ENCODE measurements at places on chromosomes 6 and 20.

DNA sequence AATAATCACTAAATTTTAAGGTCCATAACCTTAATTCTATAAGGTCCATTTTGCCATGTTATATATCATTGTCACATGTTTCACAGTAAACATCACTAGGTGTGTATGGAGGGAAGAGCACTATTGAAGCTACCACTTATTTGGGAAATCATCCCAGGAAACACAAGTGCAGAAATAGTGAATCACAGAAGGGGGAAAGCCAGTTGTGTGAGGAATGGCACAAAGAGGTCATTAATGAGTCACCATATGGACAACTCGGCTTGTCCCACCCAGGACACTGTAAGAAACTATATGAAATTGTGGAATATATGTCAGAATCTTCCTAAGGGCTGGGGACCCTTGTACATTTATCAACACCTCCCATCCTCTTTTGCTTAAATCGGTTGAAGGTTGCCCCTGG, 13.7 kb downstream of the BTN3A1 start:
- no peak for DNase-seq

DNA sequence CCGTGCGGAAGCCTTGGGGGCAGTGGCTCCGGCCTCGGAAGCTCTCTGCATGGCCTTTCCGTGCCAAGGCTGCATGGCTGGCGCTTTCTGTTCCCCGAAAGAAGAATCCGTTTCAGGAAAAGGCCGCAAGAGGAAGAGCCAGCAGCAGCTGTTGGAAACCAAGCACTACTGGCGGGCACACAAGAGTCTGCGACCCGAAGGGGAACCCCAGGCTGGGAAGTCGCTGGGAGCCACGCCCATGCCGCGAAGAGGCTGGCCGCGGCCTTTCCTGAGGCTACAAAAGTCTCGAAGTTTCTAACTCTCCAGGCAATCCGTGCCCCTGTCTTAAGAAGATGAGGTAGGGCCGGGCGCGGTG, at the start of gene CGAS:
CGAS (minus strand) TSS at position 191 of the 355 bp plus-strand sequence; CDS start at position 75, 116 bp downstream.
- DNase-seq, result no peak

GRCh38 chr20:4135385-4136077, 120.2 kb upstream of the RNF24 start:
- peak; percentile 82 for DNase-seq

DNA sequence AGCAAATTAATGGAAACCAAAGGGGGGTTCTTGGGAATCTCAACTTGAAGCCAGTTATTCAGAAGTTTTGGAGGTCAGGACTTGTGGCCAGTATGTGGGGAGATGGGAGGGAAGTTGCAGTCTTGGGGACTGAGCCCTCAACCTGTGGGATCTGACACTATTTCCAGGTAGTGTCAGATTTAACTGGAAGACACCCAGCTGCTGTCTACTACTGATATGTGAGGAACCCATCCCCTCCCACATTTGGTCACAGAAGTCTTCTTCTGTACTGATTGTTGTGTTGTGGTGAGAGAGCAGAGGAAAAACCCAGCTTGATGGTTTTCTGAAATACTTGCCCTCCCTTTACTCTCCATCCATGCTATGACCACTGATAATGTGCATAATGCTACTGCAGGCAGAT, 134.0 kb downstream of the QRSL1 start:
- no peak for DNase-seq

DNA sequence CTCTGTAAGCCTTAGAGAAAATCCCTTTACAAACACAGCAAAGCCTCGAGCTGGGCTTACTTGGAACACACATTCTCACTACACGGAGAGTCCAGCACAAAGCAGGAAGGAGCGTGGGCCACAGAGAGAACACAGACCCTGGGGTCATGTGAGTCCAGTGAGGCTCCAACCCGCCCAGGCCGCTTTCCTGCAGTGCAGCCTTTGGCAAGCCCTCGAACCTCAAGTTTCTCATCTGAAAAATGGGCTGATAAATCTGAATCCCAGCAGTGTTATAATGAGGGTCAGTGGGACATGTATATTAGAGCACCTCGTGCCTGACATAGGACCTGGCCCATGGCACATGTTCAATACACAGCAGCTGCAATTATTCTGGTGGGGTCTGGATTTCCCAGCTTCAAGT, 305.5 kb upstream of the SULF2 start:
- no peak for DNase-seq

DNA sequence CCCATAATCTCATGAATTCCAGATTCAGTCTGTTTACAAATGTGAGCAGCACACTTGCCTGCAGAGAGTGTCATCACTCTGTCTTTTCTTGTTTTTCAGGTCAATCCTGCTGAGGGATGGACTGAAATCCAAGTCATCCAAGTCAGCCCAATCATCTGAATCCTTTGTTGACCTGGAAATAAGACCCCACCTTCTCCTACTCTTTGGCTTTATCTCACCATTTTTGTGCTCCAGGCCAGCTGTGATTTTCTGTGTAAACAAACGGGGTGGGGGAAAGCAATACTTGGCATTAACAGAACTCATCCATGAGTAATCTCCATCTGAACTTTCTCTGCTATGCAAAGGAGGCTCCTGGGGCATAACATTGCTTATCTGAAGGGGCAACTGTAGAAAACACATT, 16.9 kb upstream of the GSTA4 start:
- no peak for DNase-seq

- DNase-seq, result no peak
These were observed 9.7 kb downstream of the MRPL14 start for GRCh38 chr6:44117397-44118128.

- DNase-seq, result no peak
These were observed 38.4 kb downstream of the HS3ST5 start for GRCh38 chr6:114304304-114304887.

- peak; percentile 89 for DNase-seq
These were observed 13.8 kb downstream of the BMP7 start for GRCh38 chr20:57252559-57253162.

- DNase-seq, result no peak
These were observed 54.1 kb downstream of the BPIFB1 start for GRCh38 chr20:33337119-33337518.

DNA sequence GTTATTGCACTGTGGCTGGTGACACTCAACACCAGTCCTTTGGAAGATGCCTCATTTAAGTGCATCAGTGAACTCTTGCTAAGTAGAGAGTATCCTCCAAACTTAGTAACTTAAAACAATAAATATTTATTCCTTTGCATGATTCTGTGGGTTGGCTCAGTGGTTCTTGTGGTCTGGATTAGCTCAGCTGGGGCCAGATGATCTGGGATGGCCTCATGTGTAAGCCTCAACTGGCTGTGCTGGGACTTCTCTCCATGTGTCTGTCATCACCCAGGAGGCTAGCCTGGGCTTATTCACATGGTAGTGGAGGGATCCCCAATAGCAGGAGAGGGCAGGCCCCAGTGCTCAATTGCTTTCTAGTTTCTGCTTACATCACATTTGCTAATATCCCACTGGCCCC, 8.3 kb downstream of the LRRN4 start:
- no peak for DNase-seq

- peak; percentile 80 for DNase-seq
These were observed 6.2 kb upstream of the RBCK1 start for GRCh38 chr20:401682-402495.

GRCh38 chr6:150813319-150813992, 52.0 kb upstream of the MTHFD1L start:
- no peak for DNase-seq

GRCh38 chr6:154805288-154805911, 72.2 kb downstream of the SCAF8 start:
- DNase-seq, result no peak

DNA sequence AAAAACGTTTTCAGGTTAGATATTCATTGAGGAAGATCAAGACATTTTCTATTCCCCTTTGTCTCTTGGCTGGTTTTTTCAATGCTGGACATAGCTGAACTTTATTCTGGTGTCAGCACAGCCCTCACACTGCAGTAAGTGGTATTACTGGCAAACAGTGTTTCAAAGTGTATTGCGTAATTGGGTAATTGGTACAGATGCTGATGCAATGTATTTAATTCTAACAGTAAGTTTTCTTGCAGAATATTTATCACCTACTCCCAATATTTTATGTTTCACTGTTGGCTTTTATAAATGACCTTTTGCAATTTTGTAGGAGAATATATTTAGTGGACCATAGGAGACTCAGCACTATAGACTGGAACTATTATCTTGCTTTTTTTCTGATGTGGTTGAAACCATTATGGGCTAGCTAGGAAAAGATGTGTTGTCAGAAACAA, 287.6 kb upstream of the SOX4 start:
- no peak for DNase-seq

DNA sequence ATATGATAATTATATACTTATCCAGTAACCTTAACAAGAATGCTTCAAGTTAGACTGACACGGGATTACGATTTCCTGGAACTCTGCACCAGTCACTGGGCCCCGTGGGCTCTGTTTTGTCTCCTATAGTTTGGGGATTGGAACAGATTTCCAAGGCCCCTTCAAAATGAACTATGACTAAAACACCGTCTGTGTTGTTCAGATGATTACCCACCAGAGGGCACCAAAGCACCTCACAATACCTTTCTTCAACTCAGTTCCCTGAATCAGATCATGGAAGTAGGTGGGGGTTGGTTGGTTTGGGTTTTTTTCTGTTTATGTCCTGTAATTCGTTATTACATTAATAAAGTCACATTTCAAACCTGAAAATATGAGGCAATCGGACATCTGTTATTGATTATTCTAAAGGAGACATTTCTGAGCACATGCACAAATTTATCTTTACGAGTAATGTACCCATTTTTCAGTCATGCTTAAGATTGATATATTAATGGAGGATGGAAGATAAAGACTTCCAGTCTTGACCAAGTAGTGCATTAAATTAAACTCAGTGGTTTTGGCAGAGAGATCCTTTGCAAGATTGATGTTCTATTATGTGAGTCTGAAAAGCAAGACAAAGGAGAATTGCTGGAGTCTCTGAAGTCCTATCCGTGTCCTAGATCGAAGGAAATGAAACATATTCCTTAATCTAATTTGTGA, 112.0 kb upstream of the COL21A1 start:
- DNase-seq, result peak; percentile 10

- DNase-seq, result no peak
These were observed 17.5 kb upstream of the DSP start for GRCh38 chr6:7523922-7524321.

GRCh38 chr20:23569570-23569969, 1.3 kb upstream of the CST9L start:
- no peak for DNase-seq

GRCh38 chr6:40899684-40900155, 139.3 kb downstream of the UNC5CL start:
- no peak for DNase-seq

DNA sequence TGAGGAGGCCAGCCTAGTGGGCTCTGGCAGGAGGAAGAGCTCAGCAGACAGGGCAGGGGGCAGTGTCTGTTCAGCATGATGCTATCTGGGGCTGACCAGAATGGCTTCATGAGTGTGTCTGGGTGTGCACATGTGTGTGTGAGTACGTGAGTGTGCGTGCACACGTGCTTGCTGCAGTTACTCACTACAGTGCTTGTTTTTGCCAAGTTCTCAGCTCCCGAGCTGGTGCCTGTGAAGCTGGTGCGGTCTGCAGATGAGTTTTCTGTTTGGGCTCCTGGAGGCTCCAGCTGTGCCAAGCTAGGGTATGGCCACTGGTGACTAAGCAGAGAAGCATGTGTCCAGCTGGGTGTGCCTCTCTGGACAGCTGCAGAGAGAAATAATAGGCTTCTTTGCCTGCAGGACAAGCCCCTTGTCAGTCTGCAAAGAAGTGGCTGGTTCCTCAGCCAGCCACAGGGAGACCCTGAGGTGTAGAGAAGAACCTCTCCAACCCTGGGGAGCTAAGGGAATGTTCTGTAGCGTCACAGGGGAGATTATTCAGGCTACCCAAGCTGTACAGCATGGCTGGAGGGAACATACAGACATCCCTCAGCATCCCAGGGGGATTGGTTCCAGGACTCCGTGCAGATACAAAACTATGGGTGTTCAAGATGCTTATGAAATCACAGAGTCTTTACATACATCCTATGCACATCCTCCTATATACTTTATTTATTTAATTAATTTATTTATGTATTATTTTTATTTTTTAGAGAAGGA, 40.2 kb upstream of the FAM50B start:
- no peak for DNase-seq

DNA sequence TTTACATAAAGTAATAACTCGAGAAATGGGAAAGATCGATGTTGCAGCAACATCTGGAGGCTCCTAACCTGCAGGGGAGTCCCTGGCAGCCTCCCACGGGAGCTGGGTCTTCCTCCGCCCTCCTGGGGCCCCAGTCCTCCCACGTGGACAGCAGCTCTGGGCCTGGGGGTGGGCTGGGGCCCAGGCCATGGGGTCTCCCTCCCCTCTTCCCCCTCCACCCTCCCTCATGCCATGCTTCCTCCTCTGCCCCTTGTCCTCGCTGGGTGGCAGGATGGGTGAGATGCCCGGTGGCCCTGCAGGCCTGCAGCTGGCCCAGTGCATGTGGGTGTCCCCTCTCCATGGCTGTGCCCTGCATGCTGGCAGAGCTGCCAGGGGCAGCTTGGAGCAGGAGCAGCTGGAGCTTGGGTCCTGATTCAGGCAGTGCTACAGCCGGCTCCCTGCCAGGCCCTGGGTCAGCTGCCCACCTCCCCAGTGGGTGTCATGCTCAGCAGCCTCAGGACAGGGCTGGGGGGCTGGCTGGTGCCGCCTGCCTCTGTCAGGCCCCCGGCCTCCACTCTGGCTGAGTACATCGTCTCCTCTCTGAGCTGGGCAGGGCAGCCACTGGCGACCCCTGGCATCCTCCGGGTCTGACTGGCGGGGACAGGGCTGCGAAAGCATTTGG, 48.9 kb upstream of the BHLHE23 start:
- DNase-seq, result no peak

DNA sequence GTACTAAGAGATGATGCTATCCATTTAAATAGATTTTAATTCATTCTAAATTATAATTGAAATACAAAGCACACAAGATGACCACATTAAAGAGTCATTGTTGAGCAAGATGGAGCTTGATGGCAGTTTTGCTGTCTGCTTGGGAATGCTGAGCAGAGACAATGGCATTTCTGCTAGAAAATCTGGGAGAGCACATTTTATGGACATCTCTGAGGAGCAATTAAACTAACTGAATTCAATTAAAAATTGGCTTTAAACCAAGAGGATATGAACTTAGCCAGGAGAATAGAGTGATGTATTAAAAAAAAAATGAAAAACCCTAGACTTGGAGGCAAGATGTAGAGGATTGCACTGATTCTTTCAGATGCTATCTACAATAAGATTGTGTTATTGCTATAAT, 19.1 kb upstream of the ADGRB3 start:
- DNase-seq, result no peak

GRCh38 chr20:63627129-63627750, 339 bp upstream of the GMEB2 start:
- DNase-seq, result peak; percentile 99

Measured in HuH-7.5 (cell line).